C1 segment of cervical spinal cord (tissue), 14 donors: ENCODE measurements at places on chromosomes 3 and 15.

GRCh38 chr3:194908972-194909371 lies 223.3 kb downstream of the FAM43A start:
- no peak for DNase-seq

- no peak for DNase-seq
Measured at GRCh38 chr3:128598884-128599664, 51.5 kb downstream of the RPN1 start.

DNA sequence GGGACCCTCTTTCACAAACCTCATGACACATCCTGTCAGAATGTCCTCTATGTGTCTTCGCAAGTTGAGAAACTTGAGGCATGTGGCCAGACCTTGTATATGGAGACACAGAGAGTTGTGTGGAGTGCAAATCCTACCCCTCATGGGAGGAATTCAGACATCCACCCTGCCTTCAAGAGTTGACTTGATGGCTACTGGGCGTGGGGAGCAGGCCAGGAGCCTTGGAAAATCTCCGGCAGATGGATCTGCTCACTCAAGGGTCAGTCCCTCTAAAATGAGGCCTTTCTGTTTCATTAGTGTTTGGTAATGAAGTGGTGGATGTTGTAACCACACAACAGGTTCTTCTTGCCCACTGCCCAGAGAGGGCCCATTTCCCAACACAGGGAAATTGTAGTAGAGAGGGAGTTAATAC lies 79.0 kb downstream of the ASB7 start:
- DNase-seq: no peak

- DNase-seq: no peak
Measured at GRCh38 chr3:59565125-59565524, 515.3 kb upstream of the CFAP20DC start.

DNA sequence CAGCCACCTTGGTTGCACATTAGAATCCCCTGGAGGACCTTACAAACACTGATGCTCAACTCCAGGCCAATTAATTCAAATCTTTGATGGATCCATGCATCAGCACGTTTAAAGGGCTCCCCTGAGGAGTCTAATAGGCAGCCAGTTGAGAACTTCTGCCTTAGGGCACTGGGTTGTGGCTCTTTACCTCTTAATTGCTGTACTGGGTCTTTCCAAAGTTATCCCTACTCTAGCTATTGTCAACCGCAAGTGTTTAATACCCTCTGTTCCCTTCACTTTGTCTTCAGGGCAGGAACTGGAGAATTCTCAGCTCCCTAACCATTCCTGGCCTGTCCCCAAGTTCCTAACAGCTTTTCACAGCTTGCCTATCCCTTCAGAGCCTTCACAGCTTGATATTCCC lies 15.0 kb upstream of the FAM174B start:
- DNase-seq: no peak

GRCh38 chr15:45993508-45993907 lies 358.7 kb downstream of the SQOR start:
- no peak for DNase-seq

DNA sequence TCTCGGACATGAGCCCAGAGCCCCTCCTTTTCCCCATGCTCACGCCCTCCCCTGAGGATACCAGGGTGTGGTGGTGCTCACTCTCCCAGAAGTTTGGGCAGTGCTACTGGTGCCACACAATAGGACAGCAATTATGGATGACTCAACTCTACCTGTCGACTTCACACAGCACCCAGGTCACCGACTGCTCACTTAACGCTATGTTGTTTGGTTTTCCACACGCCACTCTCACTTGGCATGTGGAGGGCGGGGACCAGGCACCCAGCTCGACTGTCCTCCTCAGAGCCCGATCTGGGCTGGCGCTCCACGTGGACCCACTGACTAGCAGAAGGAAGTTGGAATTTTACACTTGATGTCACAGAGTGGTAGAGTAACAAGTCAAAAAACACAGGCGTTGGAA lies 30.9 kb downstream of the STIMATE start:
- DNase-seq: no peak

DNA sequence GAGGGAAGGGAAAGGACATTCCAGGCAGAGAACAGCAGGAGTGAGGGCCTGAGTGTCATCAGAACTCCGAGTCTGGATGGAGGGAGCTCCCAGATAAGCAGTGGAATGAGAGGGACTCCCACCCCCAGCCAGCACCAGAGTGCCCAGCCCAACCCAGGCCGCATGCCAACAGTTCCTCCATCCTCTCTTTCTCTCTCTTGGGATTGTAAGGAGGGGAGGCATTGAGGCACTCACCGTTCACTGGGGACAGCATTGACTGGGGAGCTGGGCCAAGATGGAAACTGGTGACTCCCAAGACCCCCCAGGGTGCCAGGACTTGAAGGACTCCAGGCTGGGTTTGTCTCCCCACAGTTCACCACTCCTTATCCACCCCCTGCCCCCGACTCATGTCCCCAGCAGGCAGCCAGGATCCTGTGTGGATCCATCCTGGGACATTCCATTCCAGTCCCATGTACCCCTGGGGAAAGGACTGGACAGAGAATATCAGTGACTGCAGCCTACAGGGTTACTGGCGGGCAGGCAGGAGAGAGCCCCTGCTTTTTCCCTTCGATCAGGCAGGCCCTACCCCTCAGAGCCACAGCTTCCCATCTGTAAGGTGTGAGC lies 15.7 kb downstream of the PTH1R start:
- no peak for DNase-seq

DNA sequence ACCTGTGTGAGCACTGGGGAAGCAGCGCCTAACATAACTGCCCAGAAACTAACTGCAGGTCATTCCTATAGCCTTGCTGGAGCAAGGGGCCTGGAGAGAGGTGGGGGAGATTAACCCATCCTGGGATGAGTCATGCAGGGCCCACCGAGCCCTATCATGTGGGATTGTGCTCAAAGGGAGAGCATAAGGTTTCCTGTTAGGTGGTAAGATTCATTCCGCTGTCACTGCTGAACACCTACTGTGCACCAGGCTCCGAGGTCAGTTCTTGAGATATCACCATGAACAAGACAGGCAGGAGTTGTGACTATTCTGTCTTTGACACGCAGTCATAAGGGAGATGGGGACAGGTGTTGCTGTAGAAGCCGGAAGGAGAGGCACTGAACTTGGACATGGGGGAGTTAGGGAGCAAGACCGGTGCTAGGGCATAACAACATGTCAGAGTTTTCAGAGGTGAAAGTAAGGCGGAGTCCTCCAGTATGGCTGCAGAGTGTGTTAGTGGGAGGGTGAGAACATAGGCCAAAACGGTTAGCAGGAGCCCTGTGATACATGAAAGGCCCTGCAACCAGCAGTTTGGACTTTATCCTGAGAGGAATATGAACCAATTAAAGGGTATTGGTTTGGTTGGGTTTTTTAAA lies 2.4 kb downstream of the SLC25A38 start:
- DNase-seq: no peak

DNA sequence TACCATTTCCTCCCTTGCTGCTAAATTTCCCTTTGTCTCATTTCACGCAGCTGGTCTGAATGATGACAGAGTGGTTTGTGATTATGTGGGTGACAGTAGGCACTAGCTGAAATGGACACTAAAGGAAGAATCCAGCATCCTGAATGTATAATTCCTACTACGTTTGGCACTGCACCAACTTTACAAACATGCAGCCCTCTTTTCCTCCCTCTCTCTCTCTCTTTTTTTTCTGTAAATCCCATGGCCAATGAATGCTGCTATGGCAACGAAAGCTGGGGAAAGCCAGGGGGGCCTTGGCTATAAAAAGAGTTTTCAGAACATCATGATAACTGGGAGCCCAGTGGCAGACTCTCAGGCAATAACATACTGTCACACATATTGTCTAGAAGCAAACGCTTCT lies 367.2 kb upstream of the AGTR1 start:
- DNase-seq: no peak

DNA sequence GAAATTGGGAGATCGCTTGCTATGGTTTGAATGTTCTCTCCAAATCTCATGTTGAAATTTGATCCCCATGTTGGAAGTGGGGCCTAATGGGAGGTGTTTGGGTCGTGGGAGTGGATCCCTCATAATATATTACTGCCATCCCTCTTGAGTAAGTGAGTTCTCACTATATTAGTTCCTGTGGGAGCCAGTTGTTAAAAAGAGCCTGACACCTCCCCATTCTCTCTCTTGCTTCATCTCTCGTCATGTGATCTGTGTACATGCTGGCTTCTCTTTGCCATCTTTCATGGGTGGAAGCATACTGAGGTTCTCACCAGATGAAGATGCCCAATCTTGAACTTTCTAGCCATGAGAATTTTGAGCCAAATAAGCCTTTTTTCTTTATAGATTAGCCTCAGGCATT lies 43.0 kb upstream of the IL20RB start:
- DNase-seq: no peak

GRCh38 chr3:24033818-24034217 lies 88.7 kb downstream of the NR1D2 start:
- DNase-seq: no peak

DNA sequence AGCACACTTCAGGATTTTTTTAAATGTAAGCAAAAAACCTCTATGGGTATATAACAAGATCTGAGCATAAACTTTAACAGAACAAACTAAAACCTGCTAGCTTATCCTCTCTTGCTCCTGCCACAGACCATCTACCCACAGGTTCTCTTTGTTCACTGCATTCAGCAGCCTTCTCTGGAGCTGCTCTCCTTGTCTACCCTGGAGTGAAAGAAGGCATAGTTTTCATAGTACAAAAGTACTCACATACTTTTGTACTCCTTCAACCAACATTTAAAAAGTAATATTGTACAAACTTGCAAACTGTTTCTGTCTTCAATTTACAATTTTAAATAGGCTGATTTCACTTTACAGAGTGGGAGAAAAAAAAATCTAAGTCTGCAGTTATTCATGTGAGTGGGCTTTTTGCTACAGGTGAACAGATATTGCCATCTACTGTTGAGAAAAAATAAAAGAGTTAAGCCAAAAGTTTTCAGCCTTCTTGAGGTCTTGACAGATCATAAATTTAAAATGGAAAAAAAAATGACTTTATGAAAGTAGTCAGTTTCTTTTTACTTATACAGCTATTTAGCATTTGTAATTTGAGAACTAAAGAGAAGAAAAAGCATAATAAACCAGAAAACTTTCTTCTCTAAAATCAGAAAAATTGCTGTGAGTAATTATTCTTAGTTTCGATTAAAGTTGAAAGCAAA lies 20.4 kb downstream of the TERC start:
- no peak for DNase-seq

DNA sequence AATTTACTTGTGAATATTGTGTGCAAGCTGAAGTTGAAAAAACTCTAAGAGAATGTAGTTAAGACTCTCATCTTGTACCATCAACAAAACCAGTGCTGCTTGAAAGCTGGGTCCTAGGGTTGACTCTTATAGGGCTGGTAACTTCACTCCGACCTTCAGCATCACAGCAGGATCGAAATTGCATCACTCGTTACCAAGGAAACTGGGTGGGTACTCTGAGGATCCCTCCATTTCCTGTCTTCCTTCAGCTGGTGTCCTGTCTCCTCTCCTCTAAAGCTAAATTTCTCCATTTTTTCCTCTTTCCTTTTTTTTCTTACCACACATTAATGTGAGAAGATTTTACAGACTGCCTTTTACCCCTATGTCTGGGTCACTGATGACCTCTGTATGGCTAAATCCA lies 3.0 kb upstream of the APH1B start:
- no peak for DNase-seq

DNA sequence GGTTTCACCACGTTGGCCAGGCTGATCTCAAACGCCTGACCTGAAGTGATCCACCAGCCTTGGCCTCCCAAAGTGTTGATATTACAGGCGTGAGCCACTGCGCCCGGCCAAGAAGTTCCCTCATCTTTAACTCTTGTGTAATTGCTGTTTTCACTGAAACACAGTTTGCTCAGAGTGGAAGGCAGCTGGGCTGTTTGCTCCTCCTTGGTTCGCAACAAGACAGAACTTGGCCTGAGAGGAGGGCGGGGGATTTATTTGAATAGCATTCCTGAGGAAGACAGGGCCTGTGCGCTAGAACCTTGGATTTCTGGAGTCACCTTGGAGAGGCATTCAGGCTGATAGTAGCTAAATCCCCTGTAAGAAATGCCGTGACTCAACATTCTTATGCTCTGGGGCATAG lies 226.7 kb upstream of the MCTP2 start:
- no peak for DNase-seq

GRCh38 chr3:118559286-118559685 lies 475.4 kb downstream of the IGSF11 start:
- no peak for DNase-seq
